ENCODE measurements at places on chromosomes 7 and 10.

DNA sequence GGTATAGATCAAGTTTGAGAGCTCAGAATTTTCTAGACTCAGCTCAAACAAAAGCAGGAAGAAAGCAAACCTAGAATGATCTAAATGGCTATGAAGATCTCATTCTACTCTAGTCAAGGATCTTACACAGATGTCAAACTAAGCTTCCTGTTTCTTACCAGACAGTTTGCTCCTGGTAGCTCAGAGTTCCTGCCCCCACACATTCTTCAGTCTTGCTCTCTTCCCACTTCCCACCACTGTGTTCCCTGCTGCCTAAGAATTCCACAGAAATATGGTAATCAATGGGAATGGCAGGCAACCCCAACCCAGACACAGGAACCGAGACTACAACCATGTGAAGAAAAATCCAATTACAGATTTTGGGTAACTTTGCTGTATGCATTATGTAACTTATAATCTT is 133.4 kb upstream of the PTN start:
- no peaks in the 10 kb centered on the region for H3K36me3 ChIP-seq
- H3K4me1 ChIP-seq = no peaks in the 10 kb centered on the region
- H3K27ac ChIP-seq = peak overlapping the region; percentile 11
- DNase-seq = no peak

DNA sequence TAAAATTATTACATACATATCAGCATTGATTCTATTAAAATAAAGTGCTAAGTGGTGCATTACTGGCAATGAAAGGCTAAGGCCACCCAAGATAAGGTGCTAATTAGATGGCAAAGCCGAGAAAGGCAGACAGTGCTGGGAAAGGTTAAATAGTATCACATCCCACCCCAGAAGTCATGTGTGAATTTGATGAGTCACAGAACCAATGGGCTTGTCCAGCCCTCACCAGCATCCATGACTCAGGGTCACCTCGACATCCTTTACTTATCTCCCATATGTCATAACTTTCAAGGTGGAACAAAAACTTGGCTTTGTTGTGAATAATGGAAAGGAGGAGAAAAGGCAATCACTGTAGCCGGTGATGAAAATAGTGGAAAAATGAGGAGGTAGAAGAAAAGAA is 459.1 kb downstream of the PLXNA4 start:
- DNase-seq = peak; percentile 63
- H3K4me1 ChIP-seq = peaks cover 9% of the 10 kb centered on the region
- H3K36me3 ChIP-seq = no peaks in the 10 kb centered on the region
- no peaks in the 10 kb centered on the region for H3K27me3 ChIP-seq
- H3K27ac ChIP-seq = no peak overlapping the region

DNA sequence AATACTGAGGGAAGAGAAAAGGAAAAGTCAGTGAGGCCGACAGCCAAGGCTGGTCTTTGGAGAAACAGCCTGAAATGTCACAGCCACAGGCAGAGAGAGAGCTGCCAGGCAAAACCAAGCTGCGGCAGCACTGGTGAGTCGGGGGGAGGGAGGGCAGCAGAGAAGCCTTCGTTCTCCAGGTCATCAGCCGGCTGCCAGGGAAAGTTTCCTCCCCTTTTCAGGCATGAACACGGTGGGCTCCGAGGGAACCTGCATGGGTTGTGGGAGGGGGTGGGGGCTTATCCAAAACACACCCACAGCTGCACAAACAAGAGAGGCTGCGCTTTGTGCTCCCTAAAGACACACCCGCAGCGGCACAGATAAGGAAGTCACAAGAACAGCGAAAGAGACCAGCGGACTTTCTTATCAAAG is 62.3 kb upstream of the NKX6-2 start:
- H3K4me1 ChIP-seq = no peaks in the 10 kb centered on the region
- no peak overlapping the region for H3K4me3 ChIP-seq
- DNase-seq = no peak
- H3K36me3 ChIP-seq = no peaks in the 10 kb centered on the region
- no peak overlapping the region for H3K27ac ChIP-seq

DNA sequence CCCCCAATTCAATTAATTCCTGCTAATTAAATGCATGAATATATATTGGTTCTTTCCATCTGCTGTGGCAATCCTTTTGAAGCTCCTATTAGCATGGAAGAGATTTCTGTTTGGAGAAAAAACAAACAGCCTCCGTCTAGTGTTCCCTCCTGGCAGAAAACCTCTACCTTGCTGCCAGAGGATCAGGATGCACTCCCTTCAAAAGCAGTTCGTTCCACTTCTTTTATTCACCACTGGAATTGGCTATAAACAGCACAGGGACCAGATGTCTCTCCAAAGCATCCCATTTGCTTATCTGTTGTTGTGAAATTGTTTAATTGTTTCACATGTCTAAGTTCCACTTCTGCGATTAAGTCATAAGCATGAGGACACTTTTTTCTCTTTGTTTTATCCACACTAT is 77.8 kb upstream of the PTN start:
- no peaks in the 10 kb centered on the region for H3K27me3 ChIP-seq
- no peaks in the 10 kb centered on the region for H3K36me3 ChIP-seq
- H3K4me1 ChIP-seq = no peaks in the 10 kb centered on the region
- no peak for DNase-seq

DNA sequence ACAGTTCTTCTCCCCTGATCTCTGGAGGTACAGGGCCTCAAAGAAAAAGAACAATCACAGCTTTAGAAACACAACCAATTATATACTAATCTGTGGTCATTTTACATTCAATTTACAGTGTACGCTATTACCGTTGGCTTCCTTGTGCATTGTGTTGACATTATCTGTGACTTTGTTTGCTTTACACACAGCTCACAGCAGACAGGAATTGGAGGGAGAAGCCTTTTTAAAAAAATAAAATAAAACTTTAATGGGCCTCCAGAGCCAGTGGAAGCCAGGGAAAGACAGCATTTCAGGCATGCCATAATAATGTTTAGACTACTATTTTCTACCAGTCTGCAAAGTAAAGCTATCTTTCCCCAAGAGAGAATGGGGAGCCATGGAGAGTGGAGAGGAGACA is 179.0 kb upstream of the ADO start:
- H3K36me3 ChIP-seq = no peaks in the 10 kb centered on the region
- H3K4me1 ChIP-seq = no peaks in the 10 kb centered on the region
- no peaks in the 10 kb centered on the region for H3K27me3 ChIP-seq
- H3K27ac ChIP-seq = no peak overlapping the region
- DNase-seq = no peak

DNA sequence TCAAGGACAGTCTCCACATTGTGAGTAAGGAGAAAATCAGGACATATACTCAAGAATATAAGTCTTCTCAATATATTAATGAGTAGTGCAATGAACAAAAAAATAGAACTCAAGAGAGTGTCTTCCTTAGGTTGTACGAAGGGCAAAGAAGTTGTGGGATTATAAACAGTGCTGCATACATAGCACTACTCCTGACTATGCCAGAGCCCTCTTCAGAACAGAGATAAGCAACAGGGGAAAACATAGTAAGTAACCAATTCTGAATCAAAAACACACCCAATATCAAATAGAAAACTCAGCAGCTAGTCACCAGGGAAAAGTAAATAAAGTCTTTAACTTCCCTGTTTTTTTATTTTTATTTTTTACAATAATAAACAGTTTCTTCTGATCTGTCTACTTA is 10.6 kb downstream of the ARHGAP21 start:
- no peaks in the 10 kb centered on the region for H3K27me3 ChIP-seq
- H3K4me3 ChIP-seq = no peak overlapping the region
- H3K4me1 ChIP-seq = peaks cover 6% of the 10 kb centered on the region
- peaks cover 2% of the 10 kb centered on the region for H3K36me3 ChIP-seq
- no peak for DNase-seq

DNA sequence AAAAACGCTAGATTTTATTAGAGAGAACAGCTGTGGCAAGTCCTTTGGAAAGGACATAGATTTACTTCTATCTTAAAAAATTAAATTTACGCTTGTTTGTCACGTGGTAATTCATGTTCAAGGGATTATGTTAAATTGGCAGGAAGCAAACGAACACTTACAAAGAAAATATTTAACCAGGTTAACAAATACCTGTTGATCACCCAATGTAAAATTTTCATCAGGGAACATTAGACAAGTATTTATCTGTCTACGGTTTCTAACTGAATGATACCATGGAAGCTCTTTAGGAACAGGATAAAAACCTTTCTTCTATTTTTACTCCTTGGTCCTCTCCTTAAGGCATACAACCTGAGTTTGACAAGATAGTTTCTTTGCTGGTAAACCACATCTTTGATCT is 122.2 kb downstream of the NOC3L start:
- no peaks in the 10 kb centered on the region for H3K36me3 ChIP-seq
- no peaks in the 10 kb centered on the region for H3K4me1 ChIP-seq
- no peak overlapping the region for H3K27ac ChIP-seq
- DNase-seq = no peak

Data from trophoblast cell (in vitro differentiated cells and primary cell).